ENCODE measurements at places on chromosomes 5 and 9.

GRCh38 chr5:133222979-133223378 is 171.2 kb downstream of the HSPA4 start:
- no peak for DNase-seq

- DNase-seq: no peak
These were observed 8.2 kb downstream of the COL27A1 start for GRCh38 chr9:114163517-114163951.

- DNase-seq: no peak
These were observed 134.9 kb upstream of the PANK3 start for GRCh38 chr5:168714046-168714445.

GRCh38 chr5:89015409-89015808 is 132.4 kb upstream of the MEF2C start:
- DNase-seq: no peak

- no peak for DNase-seq
These were observed 325.6 kb upstream of the TLE4 start for GRCh38 chr9:79246170-79246569.

DNA sequence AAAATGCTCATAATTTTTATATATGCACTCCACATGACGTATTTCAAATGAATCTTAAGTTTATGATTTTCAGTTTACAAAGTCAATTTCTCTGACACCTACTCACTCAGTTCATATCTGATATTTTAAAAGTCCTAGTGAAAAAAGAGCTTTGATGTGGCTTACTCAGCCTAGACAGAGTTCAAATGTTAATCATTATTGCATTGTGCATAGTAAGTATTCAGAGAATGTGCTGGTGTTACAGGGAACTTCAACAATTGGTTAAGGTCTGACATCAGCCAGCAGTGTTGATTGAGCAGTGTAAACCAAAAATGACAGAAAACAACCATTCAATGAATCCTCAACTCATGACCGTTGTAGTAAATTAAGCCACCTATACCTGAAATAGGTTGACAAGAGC is 147.2 kb upstream of the LHFPL2 start:
- no peak for DNase-seq

DNA sequence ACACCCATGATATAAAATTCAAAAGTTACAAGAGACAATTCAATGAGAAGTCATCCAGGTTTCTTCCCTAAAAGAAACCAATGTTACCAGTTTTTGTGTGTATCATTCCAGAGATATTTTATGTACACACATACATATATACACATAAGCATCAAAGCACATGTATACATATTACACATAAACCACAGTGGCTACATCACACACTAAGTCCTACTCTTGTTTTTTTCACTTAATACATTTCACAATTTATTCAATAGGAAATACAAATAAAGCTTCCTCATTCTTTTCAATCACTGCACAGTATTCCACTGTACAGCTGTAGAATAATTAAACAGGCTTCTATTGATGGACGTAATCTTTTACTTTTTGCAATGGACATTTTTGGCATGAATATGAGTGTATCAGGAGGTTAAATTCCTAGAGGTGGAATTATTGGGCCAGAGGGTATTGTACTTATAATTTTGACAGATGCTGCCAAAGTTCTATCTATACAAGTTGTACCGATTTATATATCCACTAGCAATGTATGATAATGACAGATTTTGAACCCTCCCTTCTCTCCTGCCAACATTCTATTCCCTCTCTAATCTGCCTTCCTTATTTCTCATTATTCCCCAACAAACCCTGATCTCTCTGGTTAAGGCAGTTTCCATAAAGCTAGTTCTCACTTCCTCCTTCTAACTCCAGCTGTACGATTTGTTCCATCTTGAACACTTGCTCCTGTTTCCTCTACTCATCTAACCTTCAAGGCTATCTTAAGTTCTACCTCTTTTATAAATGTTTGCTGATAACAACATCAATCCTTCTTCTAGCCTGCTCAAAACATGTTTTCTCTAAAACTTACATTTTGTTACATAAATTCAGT is 35.2 kb downstream of the MRPS27 start:
- DNase-seq: no peak

Data from activated naive CD4-positive, alpha-beta T cell (primary cell).